ENCODE measurements at places on chromosomes 5 and 9.

DNA sequence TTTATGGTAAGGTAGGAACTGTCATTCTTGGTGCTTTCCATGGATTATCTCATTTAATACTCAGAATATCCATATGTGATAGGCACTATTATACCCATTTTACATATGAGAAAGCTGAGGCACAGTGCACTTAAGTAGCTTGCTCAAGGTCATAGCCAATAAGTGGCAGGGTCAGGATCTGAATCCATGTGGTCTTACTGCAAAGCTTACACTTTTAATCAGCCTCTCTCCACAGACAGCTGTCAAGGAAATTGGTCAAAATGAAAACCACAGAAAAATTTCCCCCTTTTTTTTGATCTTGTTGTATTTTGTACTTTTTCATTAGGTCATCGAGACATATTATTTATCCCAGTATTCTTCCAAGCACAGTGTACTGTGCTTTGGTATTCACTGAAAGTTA lies 78.5 kb downstream of the ERCC6L2 start:
- no peak for DNase-seq
- no peaks in the 10 kb centered on the region for H3K36me3 ChIP-seq
- H3K4me3 ChIP-seq: no peak overlapping the region
- H3K27me3 ChIP-seq: no peaks in the 10 kb centered on the region

DNA sequence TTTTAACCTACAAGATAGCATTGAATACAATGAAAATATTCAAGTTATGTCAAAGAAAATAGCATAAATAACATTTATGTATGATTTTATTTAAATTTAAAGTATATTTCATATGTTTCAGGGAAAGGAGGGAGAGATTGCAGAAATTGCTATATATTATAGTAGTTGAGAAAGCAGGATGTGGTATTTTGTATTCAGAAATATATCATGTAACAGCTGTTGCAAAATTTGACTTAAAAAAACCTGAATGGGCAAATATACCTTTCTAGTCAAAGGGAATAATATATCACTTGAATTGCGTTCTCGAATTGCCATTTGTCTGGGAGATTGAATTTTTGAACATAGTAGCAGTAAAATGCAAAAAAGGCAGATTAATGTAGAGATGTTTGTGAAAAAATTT lies 80.6 kb downstream of the PAM start:
- no peaks in the 10 kb centered on the region for H3K27me3 ChIP-seq
- DNase-seq: no peak
- H3K27ac ChIP-seq: no peak overlapping the region
- H3K36me3 ChIP-seq: no peaks in the 10 kb centered on the region
- H3K4me1 ChIP-seq: no peaks in the 10 kb centered on the region

DNA sequence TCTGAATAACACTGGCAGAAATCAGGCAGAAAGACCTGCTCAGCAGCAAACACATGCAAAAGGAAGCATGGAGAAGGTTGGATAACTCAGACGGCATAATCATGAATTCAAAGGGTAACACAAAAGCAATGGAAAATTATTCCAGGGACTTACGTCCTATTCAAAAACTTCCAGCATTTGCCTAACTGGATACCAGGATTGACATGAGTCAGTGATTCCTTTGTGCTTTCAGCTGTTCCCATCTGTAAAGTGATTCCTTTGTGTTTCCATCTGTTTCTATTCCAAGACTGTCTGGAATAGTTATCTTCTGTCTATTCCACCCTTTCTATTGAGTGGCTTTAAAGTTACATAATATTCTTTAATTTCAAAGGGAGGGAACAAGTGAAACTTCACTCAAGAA lies 1361.7 kb upstream of the CDH9 start:
- H3K4me3 ChIP-seq: no peak overlapping the region
- H3K27ac ChIP-seq: no peak overlapping the region
- no peaks in the 10 kb centered on the region for H3K36me3 ChIP-seq
- H3K27me3 ChIP-seq: no peaks in the 10 kb centered on the region
- no peak for DNase-seq

- H3K27ac ChIP-seq: peak overlapping the region; percentile 75
- peak; percentile 72 for DNase-seq
- no peaks in the 10 kb centered on the region for H3K36me3 ChIP-seq
- 0 out of 2 replicates have a peak overlapping the region, but pooled peaks have one; percentile 7 for H3K4me3 ChIP-seq
Observed at GRCh38 chr5:163916376-163916775, 411.0 kb downstream of the MAT2B start.

All from MM.1S (cell line).